ENCODE measurements at places on chromosomes 3 and 15. TPM values are rescaled to one million over a fixed set of nuclear protein-coding genes. Genes with fewer than 3 reads are reported as not detected.

The PCOLCE2 gene
- total RNA-seq: 2.6 TPM

The FMN1 gene
- under 0.01 TPM for total RNA-seq

The CHRNA3 gene
- total RNA-seq: not detected

The SPSB4 gene
- total RNA-seq: under 0.01 TPM

The SNAP23 gene
- total RNA-seq: 263 TPM

The KBTBD12 gene
- not detected for total RNA-seq

The FBXW12 gene
- not detected for total RNA-seq

The CCDC13 gene
- total RNA-seq: 1.3 TPM

The IGDCC3 gene
- total RNA-seq: not detected

The ARGFX gene
- total RNA-seq: not detected

The ZNF80 gene
- total RNA-seq: not detected

The TNFSF10 gene
- total RNA-seq: 238 TPM

The WDR72 gene
- not detected for total RNA-seq

The FBN1 gene
- 82.2 TPM for total RNA-seq

The BLOC1S6 gene
- total RNA-seq: 76.9 TPM

The NPAP1 gene
- not detected for total RNA-seq

The C3orf20 gene
- total RNA-seq: not detected

The SH2D7 gene
- total RNA-seq: not detected

The SMCO1 gene
- not detected for total RNA-seq

The FANCD2OS gene
- not detected for total RNA-seq

The RFX7 gene
- 5.0 TPM for total RNA-seq

The TKT gene
- total RNA-seq: 329 TPM

The SLC28A2 gene
- not detected for total RNA-seq

The CLRN1 gene
- not detected for total RNA-seq

The HYAL1 gene
- total RNA-seq: 0.65 TPM

The ERICH6 gene
- total RNA-seq: not detected

The SAMMSON gene
- not detected for total RNA-seq

The RTF1 gene
- total RNA-seq: 12.2 TPM

The RHOA gene
- total RNA-seq: 821 TPM

The ITIH1 gene
- not detected for total RNA-seq

The MME gene
- total RNA-seq: 2.6 TPM

The SUCNR1 gene
- total RNA-seq: 0.46 TPM

The RPP14 gene
- 14.4 TPM for total RNA-seq

The GPR62 gene
- under 0.01 TPM for total RNA-seq

The HTR3E gene
- total RNA-seq: not detected

The GRM2 gene
- total RNA-seq: not detected

The DAZL gene
- not detected for total RNA-seq

The ARNT2 gene
- total RNA-seq: 0.15 TPM

The IGF2BP2 gene
- 48.1 TPM for total RNA-seq

The FBXL22 gene
- not detected for total RNA-seq

The SLC24A5 gene
- under 0.01 TPM for total RNA-seq

The ZNF35 gene
- 21.4 TPM for total RNA-seq

The ZDHHC23 gene
- 2.1 TPM for total RNA-seq

The PROS1 gene
- 8.1 TPM for total RNA-seq

The RNF111 gene
- 16.9 TPM for total RNA-seq

The MAP6D1 gene
- 1.3 TPM for total RNA-seq
